CD14-positive monocyte (primary cell): ENCODE measurements at places on chromosomes 11 and 22.

DNA sequence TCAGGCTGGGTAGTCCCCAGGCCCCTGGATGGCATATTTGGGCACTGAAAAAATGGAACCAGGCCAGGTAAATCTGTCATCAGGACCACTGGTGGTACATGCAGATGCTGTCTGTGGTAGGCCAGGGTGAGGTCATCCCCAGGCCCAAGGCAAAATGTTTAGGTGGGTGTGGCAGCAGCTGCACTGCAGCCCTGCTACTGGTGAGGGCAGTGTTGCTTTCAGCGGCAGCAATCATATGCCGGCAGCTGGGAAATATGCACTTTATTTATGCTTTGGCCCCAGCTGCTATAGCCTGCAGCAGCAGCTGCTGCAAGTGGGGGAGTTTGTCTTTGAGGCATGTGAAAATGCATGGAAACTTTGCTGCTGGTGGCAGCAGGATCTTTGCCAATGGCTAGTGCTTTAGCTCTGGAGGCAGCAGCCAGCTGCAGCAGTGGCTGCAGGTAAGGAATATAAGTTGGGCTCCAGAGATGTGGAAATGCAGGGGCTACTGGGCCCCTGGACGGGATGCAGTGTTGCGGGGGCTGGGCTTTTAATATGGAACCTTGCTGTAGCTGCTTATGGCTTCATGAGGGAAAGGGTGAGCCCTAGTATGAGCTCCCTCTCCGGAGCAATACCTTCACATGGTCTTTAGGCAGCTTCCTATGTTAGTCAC, 365.7 kb upstream of the CADM1 start:
- peak; percentile 40 for DNase-seq

DNA sequence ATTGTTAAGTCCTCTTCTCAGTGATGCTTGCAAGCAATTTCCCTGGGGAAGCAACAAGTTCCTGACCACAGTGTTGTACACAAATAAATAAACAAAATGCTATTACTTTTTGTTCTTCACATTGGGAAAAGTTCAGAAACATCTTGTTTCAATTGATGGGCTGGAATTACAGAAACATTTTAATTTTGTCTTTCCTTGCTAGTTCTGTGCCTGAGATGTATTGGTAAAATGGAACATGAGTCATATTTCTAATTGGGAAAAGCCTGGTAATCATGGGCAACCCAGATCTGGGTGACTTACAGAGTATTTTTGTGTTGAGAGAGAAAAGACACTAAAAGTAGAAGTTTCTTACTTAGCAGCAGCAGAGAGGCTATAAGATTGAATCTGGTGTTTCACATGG, 576 bp upstream of the BLID start:
- DNase-seq: no peak

- DNase-seq: no peak
These were observed 297.0 kb downstream of the CADM1 start for GRCh38 chr11:115207166-115207591.

DNA sequence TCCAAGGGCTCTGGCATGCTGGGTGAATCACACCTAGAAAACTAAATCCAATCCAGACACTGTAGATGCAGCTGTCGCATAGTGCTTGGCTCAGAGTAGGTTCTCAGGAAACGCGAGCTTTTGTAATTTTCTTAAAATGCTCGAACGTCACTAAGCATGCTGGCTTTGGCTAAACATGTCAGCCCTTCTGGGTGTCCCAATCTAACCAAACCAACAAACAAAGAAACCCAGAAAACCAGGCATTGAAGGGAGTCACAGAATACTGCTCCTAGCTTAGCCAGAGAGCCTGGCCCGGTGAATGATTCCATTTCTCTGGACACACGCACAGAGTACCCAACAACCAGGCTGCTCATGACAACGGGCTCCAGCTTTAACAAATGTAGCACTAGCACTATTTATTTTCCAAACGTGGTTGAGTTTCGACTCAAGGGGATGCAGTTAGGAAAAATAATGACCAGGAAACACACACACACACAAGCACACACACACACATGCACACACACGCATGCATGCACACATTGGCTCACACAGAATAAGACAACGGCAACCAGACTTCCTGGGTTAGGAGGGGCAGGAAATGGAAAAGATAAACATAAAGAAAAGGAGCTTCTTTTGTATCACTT, 492.6 kb downstream of the MIAT start:
- DNase-seq: peak; percentile 57

DNA sequence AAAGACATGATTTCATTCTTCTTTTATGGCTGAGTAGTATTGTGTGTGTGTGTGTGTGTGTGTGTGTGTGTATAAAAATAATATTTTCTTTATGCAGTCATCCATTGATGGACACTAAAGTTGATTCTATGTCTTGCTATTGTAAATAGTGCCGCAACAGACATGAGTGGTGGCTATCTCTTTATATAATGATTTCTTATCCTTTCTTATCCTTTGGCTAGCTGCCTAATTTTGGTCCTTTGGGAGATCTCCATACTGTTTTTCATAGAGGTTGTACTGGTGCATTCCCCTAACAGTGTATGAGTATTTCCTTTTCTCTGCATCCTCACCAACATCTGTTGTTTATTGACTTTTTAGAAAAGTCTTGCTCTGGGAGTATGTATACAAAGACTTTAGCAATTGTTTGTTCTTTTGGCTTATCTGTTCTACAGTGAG, 107.0 kb downstream of the STIM1 start:
- no peak for DNase-seq

DNA sequence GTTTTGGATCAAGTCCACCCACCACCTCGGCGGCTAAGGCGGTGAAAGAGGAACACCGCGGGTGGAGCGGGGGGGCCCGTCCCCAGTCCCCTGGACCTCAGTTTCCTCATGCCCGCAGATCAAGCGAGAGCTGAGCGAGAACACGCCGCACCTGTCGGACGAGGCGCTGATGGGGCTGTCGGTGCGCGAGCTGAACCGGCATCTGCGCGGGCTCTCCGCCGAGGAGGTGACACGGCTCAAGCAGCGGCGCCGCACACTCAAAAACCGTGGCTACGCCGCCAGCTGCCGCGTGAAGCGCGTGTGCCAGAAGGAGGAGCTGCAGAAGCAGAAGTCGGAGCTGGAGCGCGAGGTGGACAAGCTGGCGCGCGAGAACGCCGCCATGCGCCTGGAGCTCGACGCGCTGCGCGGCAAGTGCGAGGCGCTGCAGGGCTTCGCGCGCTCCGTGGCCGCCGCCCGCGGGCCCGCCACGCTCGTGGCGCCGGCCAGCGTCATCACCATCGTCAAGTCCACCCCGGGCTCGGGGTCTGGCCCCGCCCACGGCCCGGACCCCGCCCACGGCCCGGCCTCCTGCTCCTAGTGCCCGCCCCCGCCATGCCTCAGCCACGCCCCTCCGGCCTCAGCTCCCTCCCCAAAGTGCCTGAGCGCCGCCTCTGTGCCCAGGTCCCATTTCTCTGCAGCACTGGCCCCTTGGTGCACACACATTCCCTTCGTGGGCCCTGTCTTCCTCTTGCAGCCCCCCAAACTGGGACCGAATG, 12.7 kb downstream of the MAFF start:
- peak; percentile 67 for DNase-seq
